CD4-positive, alpha-beta T cell treated with Interleukin-6 for 4 hours (primary cell): ENCODE measurements at places on chromosomes 16 and 17.

GRCh38 chr17:49379926-49380325, 17.9 kb upstream of the ZNF652 start:
- no peak for DNase-seq

DNA sequence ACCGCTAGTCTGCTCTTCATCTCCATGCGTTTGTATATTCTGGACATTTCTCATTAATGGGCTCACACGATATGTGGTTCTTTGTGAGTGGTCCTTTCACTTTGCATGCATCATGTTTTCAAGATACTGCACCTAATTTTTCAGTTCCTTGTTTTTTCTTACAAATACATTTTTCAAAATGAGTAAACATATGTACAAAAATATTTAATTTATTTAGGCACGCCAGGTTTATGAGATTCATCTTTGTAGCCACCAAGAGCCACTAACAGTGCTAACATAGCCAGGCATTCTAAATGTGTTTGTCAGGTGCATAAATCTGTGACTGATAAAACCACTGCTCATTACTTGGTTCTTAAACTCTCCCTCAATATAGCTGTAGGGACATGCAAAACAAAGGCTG, 375.3 kb downstream of the WWOX start:
- DNase-seq: no peak

- no peak for DNase-seq
These were observed 13.6 kb upstream of the NLRC5 start for GRCh38 chr16:56975714-56976113.

DNA sequence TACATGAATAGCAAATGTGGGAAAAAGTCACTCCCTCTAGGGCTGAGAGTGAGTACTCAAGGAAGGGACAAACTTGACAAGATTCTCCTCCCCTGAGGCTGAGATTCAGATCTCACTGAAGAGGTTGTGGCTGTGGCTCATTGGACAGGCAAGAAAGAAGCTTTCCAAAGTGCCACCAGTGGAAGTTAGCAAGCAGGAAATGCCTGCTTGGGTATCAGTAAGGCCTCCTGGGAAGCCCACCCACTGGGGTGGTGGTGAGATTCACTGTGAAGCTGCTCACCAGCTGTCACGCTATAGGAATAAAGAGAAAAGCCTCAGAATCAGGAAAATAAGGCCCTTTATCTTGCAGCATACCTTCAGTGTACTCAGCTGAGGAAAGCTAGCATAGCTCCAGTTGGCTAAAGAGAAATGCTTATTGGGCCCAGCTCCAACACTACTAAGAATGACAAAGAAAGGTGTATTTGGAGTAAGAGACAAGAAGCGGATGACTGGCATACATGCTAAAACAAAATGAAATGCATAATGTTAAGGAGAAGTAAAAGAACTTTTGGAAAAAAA, 274.4 kb upstream of the TOM1L1 start:
- DNase-seq: no peak

GRCh38 chr17:36133602-36134236, 30.1 kb downstream of the CCL4 start:
- DNase-seq: no peak
